SJSA1 (cell line): ENCODE measurements at places on chromosomes 6 and 20. TPM values are rescaled to one million over a fixed set of nuclear protein-coding genes. Genes with fewer than 3 reads are reported as not detected.

DNA sequence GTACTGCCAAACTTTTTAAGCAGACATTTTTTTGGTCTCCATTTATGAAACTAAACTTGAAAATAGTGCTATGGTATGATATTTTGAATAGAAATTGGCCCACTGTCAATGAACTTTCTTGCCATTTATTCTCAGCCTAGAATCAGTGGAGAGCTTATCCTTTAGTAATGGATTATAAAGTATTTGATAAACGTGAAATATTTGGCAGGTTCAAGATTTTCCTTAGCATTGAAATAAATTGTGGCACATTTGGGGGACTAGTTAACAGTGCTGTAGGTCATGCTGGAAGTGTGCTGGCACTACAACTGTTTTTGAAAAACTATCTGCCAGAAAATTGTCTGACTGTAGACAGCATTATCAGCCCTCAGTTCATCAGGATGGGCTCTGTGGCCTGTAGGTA, 2.1 kb downstream of the PRSS35 start:
- no peaks in the 10 kb centered on the region for H3K27me3 ChIP-seq
- no peak for DNase-seq
- H3K4me1 ChIP-seq: peaks cover 11% of the 10 kb centered on the region
- H3K4me3 ChIP-seq: no peak overlapping the region
- no peak overlapping the region for H3K27ac ChIP-seq

GRCh38 chr6:72140795-72141194, 254.4 kb downstream of the RIMS1 start:
- no peak overlapping the region for H3K4me3 ChIP-seq
- no peak overlapping the region for H3K27ac ChIP-seq
- H3K27me3 ChIP-seq: no peaks in the 10 kb centered on the region
- no peaks in the 10 kb centered on the region for H3K4me1 ChIP-seq

Gene NKX2-2
- total RNA-seq: 5.7 and 19.8 TPM in 2 replicates

GRCh38 chr6:29619578-29620160, 13.3 kb downstream of the GABBR1 start:
- peaks cover under 1% of the 10 kb centered on the region; the same call in 1 of the 2 replicates for H3K4me1 ChIP-seq
- H3K27ac ChIP-seq: no peak overlapping the region
- H3K27me3 ChIP-seq: no peaks in the 10 kb centered on the region
- DNase-seq: no peak
- H3K4me3 ChIP-seq: no peak overlapping the region

Gene GCLC
- total RNA-seq: 23.0 and 25.8 TPM in 2 replicates

DNA sequence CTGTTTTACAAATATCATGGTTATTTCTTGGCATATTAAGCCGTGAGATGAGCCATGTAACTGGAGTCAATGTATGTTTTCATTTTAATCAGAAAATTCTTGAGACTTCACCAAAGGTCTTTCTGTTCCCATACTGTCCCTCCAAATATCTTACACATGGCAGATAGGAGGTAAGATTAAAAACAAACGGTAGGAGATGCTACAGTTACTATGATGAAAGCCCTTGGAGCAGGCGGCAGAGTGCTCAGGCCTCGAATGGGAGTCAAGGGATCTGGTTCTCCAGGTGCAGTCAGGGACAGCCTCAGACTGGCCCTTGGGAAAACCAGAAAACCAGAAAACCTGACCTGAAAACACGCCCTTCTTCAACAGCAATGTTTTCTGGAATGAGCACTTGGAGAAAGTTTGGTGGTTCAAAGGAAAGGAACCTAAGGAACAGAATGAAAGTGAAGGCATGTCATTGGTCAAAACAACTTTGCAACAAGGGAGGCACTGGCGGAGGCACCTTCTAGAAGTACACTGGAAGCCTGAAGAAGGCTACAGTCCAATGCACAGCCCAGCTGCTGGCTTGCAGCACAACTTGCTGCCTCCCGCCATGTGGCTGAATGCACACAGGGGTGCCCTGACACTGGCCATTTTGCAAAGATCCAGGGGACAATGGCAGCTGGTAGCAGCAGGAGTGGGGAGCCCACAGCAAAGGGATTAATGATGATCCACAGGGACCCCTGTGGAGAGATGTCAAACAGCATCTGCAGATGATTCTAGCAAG, 17.4 kb upstream of the FOXO3 start:
- H3K4me1 ChIP-seq: 0 out of 2 replicates have a peak, but pooled peaks cover 4% of the 10 kb centered on the region
- no peak for DNase-seq
- H3K4me3 ChIP-seq: no peak overlapping the region
- H3K36me3 ChIP-seq: no peaks in the 10 kb centered on the region
- H3K27me3 ChIP-seq: no peaks in the 10 kb centered on the region
- no peak overlapping the region for H3K27ac ChIP-seq

Gene SEMG1
- total RNA-seq: not detected in 2 replicates

Gene HAO1
- total RNA-seq: not detected in 2 replicates

DNA sequence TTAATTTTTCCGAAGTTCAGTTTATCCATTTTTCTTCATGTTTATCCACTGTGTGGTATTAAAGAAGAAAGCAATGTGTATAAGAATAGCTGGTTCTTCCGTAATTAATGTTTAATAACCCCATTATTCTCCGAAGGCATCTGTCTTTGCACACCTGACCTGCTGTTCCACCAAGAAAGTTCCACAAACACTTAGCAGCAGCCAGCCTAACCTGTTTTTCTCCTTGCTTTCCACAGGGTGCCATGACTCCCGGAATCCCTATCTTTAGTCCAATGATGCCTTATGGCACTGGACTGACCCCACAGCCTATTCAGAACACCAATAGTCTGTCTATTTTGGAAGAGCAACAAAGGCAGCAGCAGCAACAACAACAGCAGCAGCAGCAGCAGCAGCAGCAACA, 7.4 kb downstream of the TBP start:
- H3K27me3 ChIP-seq: no peaks in the 10 kb centered on the region
- H3K36me3 ChIP-seq: peaks cover 79% of the 10 kb centered on the region
- DNase-seq: no peak
- no peak overlapping the region for H3K27ac ChIP-seq

Gene CST4
- total RNA-seq: not detected in 2 replicates

- peaks cover 30% of the 10 kb centered on the region for H3K4me1 ChIP-seq
- no peaks in the 10 kb centered on the region for H3K36me3 ChIP-seq
- no peak overlapping the region for H3K4me3 ChIP-seq
- DNase-seq: no peak
- H3K27me3 ChIP-seq: no peaks in the 10 kb centered on the region
Measured at GRCh38 chr6:143699430-143699825, 21.7 kb downstream of the PHACTR2 start.

DNA sequence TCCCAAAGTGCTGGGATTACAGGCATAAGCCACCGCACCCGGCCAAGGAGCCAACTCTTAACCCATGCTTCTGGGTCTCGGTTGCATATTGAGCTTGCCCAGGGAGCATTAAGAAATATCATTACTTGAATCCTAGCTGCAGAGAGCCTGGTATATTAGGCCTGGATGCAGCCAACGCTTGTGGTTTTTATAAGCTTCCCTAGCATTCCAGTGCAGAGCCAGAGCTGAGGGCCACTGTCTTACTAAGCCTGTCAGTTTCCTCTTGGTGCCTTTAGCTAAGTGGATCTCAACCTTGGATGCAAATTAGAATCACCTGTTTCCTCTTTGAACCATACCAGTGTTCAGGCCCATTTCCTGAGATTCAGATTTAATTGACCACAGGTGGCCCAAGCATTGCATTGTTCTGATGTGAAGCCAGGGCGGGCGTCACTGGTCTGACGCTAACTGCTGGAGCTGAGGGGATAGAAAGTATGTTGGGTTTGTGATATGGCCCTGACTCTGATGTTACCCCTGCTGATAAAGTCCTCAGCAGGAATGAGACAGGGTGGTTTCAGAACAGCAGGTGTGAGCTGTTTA, 76.3 kb downstream of the BTBD3 start:
- H3K27me3 ChIP-seq: no peaks in the 10 kb centered on the region
- no peak overlapping the region for H3K27ac ChIP-seq
- DNase-seq: no peak
- H3K4me3 ChIP-seq: no peak overlapping the region

Gene C6orf141
- not detected in 2 replicates for total RNA-seq

DNA sequence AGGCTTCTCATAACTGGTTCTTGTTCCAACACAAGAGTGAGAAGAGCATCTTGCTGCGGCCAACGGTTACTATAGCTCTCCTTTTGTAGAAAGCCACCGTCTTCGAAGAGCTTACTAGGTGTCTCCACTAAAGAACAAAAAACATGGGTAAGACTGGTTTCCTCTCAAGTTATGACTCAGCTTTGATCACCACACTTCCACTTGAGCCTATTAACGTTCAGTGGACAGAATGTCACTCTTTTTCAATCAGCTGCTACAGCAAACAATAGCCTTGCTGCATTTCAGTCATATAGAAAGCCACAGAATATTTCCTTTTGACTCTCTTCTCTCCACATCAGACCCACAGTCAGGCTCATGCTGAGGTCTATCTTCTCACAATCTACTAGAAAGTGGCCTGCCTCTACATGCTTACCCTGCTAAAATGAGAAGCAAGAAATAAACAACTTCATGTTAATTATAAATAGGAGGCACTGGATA, 243.5 kb upstream of the PREP start:
- H3K4me1 ChIP-seq: peaks cover 6% of the 10 kb centered on the region
- peak; percentile 10 for DNase-seq
- H3K4me3 ChIP-seq: no peak overlapping the region
- no peaks in the 10 kb centered on the region for H3K36me3 ChIP-seq
- no peaks in the 10 kb centered on the region for H3K27me3 ChIP-seq
- no peak overlapping the region for H3K27ac ChIP-seq

DNA sequence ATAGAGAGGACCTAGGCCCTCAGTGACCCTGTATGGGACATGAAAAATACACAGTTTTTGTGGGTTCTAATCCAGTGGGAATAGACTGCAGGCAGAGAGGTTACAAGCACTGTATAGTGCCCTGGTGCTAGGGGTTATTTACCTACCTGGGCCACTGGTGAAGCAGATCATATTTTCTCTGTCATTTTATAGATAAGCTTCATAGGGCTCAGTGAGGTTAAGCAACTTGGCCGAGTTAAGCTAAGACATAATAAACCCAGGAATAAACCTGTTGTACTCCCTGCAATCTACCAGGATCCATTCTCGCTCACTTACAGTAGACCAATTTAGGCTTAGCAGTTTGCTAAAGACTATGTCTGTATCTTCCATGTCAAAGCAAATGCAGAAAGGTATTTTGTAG, 340.6 kb upstream of the KHDRBS2 start:
- no peak overlapping the region for H3K27ac ChIP-seq
- H3K36me3 ChIP-seq: no peaks in the 10 kb centered on the region
- no peak overlapping the region for H3K4me3 ChIP-seq
- no peaks in the 10 kb centered on the region for H3K27me3 ChIP-seq
- H3K4me1 ChIP-seq: no peaks in the 10 kb centered on the region

DNA sequence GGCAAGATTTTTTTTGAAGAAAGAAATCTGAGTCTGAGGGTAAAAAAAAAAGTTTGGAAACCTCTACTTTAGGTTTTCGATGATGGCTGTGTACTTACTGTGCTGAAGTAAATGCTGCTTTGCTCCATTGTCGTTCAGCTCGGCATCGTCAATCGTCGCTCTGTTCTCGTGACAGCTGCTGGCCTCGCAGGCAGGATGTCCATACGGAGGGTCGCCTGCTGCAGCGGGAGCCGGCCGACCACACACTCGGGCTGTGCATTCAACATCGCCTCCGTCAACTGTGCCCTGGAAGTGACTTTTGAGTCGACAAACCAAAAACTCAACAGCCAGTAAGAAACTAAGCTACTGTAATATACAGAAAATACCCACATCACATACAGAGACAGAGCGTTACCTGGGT, 53.1 kb upstream of the SMOC2 start:
- no peak overlapping the region for H3K4me3 ChIP-seq
- no peaks in the 10 kb centered on the region for H3K36me3 ChIP-seq
- H3K27me3 ChIP-seq: no peaks in the 10 kb centered on the region
- DNase-seq: no peak
- no peak overlapping the region for H3K27ac ChIP-seq

Gene CD83
- total RNA-seq: 15.9 and 24.6 TPM in 2 replicates

- no peak overlapping the region for H3K27ac ChIP-seq
- no peaks in the 10 kb centered on the region for H3K36me3 ChIP-seq
- H3K4me3 ChIP-seq: no peak overlapping the region
- no peaks in the 10 kb centered on the region for H3K4me1 ChIP-seq
Measured at GRCh38 chr6:124200661-124201060, 397.0 kb downstream of the NKAIN2 start.

DNA sequence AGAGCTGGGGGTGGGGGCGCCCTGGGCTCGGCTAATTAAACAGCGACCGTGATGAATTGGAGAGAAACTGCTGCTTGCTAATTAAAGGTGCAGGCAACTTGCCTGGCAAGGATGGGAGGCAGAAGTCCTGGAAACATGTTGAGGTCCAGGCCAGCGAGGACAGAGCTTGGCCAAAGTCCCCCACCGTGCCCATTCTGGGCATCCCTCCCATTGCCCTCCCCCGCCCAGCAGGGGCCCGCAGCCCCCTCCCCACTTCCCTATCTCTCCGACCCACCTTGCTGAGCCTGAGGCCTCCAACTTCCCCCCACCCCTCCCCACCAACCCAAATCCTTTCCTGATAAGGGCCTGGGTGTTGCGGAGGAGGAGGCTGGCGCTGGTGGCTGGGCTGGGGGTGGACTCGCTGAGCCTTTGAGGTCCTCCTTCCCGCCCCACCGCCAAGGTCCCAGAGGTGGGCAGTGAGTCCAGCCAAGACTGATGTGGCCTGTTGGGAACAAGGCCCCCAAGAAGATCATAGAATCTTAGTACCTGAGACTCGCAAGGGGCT, 23.3 kb downstream of the C20orf203 start:
- H3K4me1 ChIP-seq: peaks cover 18% of the 10 kb centered on the region
- no peaks in the 10 kb centered on the region for H3K36me3 ChIP-seq
- H3K4me3 ChIP-seq: no peak overlapping the region
- no peak overlapping the region for H3K27ac ChIP-seq
- DNase-seq: no peak

DNA sequence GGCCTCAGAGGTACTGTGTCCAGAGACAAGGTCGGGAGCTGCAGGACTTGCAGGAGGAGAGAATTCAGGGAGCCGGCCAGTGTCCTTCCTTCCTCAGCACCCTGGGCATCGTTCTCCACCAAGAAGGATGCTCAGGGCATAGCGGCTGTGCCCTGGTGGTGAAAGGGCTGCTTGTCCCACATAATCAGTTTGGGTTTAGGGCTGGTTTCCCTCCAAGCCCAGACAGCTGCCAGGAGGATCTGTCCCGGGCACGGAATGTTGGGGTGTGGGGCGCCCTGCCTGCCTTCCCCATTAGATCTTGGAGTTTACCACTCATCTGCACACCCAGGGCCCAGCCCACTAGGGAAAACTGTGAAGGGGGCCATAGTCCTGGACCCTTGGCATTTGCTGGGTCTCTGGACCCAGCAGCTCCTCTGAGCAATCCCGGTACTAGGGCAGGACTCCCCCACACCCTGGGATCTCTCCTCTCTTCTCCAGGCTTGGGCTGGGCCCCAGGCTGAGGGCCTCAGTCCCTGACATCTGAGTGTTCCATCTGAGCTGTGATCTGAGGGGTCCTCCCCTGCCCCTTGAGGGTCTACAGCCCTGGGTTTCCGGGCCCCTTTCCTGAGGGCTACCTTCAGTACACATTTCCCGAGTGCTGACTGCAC, 18.6 kb upstream of the SPDEF start:
- no peaks in the 10 kb centered on the region for H3K4me1 ChIP-seq
- H3K27me3 ChIP-seq: no peaks in the 10 kb centered on the region

DNA sequence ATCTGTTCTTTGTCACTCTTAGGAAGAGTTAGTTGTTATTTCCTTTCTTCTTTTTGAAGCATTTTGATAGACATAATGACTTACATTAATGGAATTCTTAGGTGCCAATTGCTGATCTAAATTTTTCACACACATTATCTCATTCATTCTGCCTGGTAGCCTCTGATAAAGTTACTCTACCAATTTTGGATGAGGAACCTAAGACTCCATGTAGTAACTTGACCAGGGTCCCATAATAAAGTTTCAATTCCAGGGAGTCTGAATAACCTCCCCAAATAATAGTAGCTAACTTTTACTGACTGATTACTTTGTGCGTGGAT, 73.2 kb upstream of the CITED2 start:
- no peak for DNase-seq
- peaks cover 23% of the 10 kb centered on the region for H3K4me1 ChIP-seq
- no peak overlapping the region for H3K4me3 ChIP-seq
- no peak overlapping the region for H3K27ac ChIP-seq
- H3K36me3 ChIP-seq: no peaks in the 10 kb centered on the region
